ENCODE measurements at places on chromosomes 5 and 9.
A peak's percentile ranks its signal among the peaks of the same experiment; 100 is the strongest.

DNA sequence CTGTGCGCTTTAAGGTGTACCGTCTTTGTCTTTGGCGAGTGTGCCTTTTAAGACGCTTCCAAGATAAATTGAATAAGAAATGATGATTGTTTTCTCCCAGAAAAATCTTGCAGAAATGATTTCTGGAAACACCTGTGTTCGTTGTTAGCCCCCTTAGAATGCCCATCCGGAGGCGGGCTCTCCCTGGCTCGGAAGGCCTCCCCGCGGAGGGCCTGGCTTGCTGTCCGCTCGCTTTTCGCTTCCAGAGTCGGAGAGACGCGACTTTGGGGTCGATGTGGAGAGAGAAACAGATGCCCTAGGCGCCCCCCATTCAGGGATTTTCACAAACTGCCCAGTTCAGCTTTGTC is 23.9 kb downstream of the LECT2 start:
- no peak for DNase-seq

DNA sequence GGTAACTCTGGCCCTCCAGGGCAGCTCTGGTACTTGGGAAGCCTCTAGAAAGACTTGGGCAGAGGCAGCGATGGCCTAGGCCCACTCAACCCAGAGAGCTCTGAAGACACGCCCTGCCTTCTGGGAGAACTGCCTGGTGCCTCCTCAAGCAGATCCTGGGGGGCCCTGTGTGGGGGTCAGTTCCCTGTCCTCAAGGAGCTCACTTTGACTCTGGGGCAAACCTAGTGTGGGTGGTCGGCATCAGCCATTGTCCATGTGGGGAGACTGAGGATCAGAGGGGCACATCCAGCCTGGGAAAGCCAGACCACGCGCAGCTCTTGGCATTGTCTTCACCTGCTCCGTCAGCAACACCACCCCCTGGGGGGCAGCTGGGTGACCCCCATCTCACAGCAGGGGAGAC is 28.0 kb downstream of the ABO start:
- DNase-seq = no peak

DNA sequence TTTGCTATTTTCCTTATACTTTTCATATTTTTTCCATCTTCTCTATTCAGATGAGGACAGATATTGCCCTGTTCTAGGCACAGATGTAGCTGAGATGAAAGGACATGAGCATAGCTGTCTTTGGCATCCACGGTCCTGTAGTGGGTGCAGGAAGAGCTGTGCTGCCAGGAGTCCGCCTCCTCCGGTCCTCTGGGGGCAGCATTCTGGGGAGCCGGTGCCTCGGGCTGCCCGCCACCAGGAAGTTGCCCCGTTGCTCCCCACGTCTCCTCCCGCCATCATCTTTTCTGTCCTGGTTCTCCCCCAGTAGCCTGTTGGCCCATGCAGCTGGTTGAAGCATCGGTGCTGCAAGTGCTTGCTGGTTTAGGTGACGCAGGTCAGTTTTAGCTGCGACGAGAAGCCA is 170.0 kb upstream of the IRX4 start:
- DNase-seq = no peak

- no peak for DNase-seq
Measured at GRCh38 chr5:128645581-128645980, 107.5 kb upstream of the FBN2 start.

- no peak for DNase-seq
Measured at GRCh38 chr9:13879981-13880380, 434.0 kb downstream of the NFIB start.

GRCh38 chr9:78618735-78619134 is 321.8 kb downstream of the PSAT1 start:
- DNase-seq = no peak

- DNase-seq = no peak
Measured at GRCh38 chr5:143413958-143414669, 10.6 kb upstream of the NR3C1 start.

GRCh38 chr5:154757814-154758406 is 2.7 kb downstream of the LARP1 start:
- DNase-seq = peak; percentile 20

DNA sequence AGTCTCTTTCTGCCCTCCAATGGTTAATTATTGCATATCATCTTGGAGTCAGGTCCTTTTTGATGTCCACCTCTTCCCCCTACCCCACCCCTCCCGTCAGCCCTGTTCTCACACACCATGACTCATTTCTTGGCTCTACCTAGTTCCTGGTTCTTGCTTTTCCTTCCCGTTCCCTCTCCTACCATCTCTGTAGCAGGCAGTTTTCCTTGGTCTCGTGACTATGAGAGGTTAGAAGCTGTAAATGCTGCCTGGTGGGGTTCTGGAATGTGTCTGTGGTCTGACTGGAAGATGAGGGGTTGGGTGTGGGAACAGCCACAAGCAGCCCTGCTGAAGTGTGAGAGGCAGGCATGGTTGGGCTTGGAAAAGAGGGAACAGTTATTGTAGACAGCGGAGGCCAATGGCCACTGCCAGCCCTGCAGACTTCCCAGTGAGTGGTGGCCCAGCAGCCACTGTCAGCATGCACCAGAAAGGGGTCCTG is 18.2 kb downstream of the SLC22A5 start:
- DNase-seq = no peak

DNA sequence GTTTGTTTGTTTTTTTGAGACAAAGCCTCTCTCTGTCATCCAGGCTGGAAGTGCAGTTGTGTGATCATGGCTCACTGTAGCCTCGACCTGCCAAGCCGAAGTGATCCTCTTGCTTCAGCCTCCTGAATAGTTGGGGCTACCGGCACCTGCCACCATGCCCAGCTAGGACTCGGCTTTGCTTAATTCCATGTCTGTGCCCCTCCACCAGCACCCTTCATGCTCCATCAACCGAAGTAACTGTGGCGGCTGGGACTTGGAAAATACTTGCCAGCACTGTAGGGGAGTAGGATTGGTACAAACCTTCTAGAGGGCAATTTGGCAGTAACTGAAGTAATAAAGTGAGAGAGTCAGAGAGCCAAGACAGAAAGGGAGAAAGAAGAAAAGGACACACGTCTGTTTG is 19.0 kb downstream of the FAXDC2 start:
- no peak for DNase-seq

GRCh38 chr5:157590478-157590877 is 14.9 kb upstream of the ADAM19 start:
- no peak for DNase-seq

DNA sequence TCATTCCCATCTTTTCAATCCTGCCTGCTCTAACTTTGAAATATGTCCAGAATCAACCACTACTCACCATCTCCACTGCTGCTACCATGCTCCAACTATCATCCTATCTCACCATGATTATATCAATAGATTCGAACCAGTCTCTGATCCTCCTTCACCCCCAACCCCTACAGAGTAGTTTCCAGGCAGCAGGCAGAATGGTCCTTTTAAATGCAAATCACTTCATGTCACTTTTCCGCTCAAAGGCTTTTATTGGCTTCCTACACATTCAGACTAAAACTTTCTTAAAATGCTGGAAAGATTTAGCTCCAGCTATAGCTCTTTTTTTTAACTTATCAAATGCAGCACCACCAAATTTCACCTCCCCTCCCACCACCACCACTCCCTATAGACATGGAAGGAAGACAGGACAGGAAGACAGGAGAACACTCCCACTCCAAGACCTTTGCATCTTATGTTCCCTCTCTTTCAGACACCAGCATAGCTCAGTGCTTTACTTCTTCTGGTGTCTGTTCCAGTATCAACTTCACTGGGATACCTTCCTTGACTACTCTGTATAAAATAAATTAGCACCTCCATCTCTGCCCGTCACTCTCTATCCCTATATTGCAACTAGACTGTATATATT is 9.9 kb upstream of the PPP2R2B start:
- DNase-seq = no peak

DNA sequence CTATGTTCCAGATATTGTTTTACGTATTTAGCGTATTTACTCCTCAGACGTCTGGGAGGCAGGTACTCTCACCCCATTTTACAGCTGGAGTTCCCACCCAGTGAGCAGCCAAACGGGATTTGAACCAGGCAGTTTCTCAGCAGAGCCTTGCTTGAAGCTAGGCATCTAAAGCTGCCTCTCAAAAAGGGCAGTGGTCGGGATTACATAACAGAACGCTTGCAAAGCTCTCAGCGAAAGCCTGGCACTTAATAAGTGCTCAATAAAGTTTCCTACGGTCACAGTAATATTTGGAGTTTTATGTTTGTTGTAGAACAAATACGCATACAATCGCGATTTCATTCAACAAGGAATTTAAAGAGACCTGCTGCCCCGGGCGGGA is 286 bp upstream of the BSPRY start:
- DNase-seq = no peak

- DNase-seq = no peak
Measured at GRCh38 chr9:120920806-120921178, 5.8 kb downstream of the TRAF1 start.
